ENCODE measurements at places on chromosomes 16 and 17. TPM values are rescaled to one million over a fixed set of nuclear protein-coding genes. Genes with fewer than 3 reads are reported as not detected.

DNA sequence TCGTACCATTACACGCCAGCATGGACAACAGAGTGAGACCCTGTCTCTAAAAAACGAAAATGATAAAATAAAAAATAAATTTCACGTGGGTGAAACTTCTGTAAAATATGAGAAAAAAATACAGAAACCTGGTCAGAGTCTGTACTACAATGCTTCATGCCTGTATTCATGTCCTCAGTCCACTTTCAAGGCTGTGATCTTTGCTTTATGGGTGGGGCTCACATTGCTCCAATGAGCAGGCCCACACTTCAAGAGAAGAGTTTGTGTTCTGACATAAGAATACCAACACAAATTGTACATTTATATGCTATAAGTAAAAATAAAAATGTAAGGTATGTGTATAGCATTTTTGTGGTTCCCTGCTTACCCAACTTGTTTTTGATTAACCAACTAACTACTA is 32.2 kb upstream of the ABCA3 start:
- DNase-seq, result no peak

DNA sequence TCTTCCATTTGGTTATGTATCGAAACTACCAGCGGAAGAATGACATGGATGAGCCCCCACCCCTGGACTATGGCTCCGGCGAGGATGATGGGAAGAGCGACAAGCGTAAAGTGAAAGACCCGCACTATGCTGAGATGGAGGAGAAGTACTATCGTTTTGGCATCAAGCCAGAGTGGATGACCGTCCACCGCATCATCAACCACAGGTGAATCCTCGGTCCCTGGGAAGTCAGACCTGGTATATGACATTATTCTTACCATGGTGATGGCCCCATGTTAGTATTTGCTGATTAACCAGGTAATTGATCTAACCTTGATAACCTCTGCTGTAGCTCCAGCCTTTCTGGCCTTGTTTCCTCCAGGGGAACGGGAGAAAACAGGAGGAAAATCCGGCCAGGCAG is 8.5 kb downstream of the CHD3 start:
- DNase-seq, result no peak

DNA sequence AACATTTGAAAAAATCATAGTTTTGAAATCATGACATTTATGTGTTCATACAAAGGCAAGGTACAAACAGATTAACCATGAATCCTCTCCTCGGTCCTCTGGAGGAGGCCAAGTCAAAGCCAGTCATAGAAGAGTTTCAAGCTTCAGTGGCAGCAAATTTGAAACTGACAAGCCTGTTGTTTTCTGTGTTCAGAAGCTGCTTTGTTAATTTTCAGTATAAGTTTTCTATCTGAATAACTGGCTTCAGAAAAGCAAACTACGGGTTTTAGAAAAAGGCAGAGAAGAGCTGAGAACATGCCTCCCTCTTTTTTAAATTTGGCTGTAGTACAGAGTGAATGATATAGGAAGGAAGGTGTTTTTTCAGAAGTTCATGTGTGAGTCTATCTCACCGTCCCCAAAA is 79.6 kb upstream of the CLEC18B start:
- DNase-seq, result no peak

The MYH1 gene
- total RNA-seq, result not detected

- DNase-seq, result no peak
Measured at GRCh38 chr16:12627394-12627793, 176.3 kb downstream of the CPPED1 start.

The ZNF276 gene
- 33.3 TPM for total RNA-seq

DNA sequence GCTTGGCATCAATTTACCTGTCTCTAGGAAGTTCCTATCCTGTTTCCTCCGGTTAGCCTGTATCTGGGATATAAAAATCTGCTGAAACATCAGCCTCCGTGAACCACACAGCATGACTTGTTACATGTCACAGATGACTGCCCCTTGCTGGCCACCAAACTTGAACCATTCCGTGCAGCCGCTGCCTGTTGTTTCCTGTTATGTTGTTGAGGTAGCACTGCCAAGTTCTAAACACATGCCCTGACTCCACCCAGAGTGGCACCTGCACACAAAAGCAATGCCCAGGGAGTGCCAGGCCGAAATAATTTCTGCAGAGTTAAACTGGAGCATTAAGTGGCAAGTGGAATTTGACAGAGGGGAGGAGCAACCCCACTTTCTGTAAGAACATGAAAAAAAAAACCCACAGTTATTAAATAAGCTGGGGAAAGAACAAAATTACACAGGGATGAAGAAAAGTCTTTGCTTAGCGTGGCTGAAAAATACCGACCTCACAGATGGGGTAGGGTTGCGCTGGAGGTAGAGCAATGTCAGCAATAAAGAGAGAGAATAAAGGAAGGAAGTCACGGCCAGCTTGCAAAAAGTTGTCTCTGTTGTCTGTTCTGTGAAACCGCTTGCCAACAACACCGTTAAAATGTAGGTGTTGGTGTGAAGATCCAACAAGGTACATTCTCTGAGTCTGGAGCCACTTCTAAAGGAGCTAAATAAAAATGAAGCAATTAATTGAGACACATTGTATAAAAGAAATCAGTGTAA is 174.6 kb upstream of the CDH13 start:
- DNase-seq, result no peak

GRCh38 chr16:83137326-83137781 is 510.6 kb downstream of the CDH13 start:
- DNase-seq, result peak; percentile 80

DNA sequence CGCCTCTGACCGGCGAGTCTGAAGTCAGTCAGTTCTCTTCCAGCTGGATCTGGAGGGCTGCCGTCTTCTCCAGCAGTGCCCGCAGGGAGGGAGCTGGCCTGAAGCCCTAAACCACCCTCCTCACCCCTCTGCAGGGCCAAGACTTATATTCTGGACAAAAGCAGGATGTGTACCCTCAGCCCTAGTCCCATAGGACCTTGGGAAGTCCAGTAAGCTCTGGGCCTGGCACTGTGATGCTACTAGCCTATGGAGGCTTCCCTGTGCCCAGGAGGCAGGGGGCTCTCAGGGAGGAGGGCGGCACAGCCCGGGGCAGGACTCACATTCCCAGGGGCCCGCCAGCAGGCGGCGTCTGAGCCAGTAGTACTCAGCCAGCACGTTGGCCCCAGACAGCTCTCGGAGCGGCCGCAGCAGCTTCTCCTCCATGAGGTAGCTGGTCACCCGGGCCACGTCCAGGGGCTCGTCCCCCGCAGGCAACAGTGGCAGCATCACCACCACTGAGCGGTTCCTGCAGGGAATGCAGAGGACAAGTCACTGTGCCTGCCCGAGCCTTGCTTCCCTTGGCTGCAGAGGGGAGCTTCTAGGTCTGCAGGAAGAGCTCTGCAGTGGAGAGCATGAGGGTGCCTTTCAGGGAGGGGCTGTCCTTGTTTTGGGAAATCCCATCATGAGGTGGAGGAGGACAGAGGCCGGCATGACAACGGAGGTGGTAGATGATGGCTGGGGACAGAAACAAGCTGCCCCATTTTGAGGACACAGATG is 41.7 kb downstream of the RMI2 start:
- DNase-seq, result no peak

The CARD14 gene
- total RNA-seq, result not detected

DNA sequence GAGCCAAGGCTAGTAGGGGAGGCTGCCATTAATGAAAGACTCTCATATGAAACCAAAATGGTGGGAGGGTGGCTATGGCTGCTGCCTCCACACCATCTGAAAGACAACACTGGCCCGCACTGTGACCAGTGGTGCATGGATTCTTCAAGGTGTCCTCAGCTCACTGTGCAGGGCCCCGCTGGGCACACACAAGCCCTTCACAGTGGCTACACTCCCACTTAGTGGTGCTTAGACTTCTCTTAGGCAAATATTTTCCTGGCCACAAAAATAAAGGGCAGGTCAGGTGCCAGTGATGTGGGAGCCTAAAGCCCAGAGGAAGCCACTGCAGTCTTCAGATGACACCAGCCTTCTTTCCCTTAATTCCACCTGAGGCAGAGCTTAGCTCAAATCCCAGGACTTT is 38.1 kb upstream of the IRX3 start:
- no peak for DNase-seq

GRCh38 chr16:867421-868385 is 67.2 kb upstream of the GNG13 start:
- DNase-seq, result no peak

DNA sequence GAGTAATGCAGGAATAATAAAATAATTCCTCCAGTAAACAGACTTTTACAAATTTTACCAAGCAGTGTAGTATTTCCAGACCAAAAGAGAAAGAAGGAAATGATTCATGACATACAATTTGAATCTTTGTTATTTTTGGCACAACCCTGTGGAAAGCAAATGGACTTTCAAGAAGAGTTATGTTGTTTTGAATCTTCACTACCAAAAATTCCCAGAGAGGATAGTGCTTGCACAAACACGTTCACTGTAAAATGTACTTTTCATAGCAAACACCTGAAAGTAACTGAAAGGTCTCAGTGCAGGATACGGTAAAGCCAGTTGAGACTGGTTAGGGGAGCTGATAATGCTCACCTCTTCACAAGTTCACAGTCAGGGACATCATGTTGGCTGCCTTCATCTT is 107.1 kb downstream of the USP22 start:
- DNase-seq, result no peak

Data from activated CD4-positive, alpha-beta T cell treated with anti-CD3 and anti-CD28 coated beads, Interleukin-2, amount 10 ng/mL, durations not matched to agents 24 days and 14 days (primary cell).